Iris pigment epithelial cell (primary cell): ENCODE measurements at places on chromosomes 5 and 9.

- DNase-seq: no peak
Measured at GRCh38 chr5:16135003-16135402, 44.6 kb downstream of the MARCHF11 start.

- DNase-seq: no peak
Measured at GRCh38 chr9:132461281-132461896, 51.4 kb downstream of the CFAP77 start.

GRCh38 chr5:98641671-98642070 lies 131.8 kb upstream of the RGMB start:
- DNase-seq: no peak

- no peak for DNase-seq
Measured at GRCh38 chr5:65050826-65051498, 282.2 kb downstream of the CWC27 start.

DNA sequence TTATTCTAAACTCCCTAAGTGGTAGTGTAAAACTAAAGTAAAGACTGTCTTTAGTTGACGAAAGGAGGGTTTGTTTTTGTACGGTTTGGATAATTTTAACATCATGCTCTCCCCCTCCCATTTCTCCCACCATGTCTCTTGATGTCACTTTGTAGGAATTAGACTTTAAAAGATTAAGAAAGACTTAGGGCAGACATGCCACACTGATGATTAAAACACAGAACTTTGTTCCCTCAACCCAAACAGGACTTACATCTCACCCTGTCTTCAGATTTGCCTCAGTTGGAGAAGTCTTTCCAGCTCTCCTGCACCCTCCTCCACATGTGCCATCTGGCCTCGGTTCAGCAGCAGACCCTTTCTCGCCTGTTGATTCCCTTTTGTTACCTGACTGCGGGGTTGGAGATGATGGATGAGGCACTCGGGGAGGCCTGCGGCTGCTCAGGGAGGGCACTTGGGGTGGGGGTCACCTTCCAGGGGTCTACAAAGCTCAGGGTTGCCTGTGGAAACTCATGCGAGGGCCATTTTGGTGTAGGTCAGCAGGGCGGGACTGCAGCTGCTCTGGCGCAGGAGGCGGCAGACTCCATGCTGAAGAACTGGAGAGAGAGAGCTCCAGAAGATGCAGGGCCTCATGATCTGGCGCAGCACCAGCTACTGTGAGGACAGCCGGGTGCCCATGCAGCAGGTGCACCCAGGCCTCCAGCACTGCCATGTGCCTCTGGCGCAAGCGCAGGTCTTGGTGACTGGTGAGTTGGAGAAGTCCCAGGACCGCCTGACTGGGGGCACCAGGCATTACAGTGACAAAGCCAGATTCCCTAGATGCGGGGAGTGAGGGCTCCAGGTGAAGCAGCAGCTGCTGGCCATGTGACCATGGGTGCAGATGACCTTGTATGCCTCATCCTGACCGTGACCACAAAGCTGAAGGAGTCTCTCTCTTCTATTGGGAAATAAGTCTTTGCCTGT lies 24.5 kb upstream of the EXOC3 start:
- no peak for DNase-seq

DNA sequence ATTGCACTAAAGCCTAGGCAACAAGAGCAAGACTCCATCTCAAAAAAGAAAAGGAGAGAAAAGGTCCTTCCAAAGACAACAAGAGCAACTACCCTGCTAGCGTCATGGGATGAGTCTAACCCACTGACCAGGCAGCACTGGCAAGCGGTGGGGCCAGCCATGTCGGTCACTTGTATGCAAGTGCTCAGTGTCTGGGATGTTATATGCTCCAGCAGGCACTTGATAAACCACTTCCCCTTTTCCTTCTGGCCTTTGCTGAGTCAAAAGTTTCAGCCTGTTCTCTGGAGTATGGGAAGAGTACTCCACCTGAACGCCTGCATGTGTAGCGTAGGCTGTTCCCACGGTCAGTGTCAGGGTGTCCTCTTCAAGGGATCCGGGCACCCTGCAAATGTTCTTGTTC lies 9.2 kb upstream of the MXD3 start:
- DNase-seq: no peak

DNA sequence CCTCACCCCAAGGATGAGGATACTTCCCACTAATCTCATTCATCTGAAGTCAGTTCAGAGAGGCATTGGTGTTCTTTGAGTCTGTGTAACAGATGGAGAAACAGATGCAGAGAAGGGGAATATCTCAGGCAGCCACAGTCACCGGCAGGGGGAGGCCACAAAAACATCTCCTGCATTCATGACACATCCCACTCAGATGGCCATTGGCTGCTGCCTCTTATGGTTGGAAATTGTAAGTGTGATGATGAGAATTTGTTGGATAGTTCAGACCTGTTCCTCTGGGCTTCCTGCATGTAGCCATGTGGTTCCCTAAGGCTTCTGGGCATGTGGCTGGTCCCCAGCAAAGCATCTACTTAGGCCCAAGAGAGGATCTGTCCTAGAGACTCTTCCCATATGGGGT lies 45.9 kb upstream of the GABRP start:
- no peak for DNase-seq

DNA sequence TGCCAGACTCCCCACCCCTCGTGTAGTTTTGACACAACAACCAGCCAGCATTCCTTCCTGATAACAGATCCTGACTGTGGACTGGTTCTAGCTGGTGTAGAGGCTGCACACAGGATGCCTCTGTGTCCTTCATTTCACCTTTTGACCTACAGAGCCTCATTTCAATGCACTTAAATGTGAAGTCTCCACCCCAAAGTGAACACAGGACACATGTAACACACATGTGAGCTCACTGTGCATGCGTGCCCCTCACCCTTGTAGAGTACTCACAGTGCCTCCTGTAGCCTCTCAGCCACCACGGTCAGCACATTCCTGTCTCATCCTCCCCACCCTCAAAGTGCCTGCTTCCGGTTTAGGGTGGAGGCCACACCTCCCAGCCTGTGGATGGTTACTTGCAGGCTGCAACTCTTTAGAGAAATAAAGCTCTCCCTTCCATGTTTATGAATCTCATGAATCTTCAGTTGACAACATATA lies 11.6 kb upstream of the NKD2 start:
- DNase-seq: peak; percentile 31

DNA sequence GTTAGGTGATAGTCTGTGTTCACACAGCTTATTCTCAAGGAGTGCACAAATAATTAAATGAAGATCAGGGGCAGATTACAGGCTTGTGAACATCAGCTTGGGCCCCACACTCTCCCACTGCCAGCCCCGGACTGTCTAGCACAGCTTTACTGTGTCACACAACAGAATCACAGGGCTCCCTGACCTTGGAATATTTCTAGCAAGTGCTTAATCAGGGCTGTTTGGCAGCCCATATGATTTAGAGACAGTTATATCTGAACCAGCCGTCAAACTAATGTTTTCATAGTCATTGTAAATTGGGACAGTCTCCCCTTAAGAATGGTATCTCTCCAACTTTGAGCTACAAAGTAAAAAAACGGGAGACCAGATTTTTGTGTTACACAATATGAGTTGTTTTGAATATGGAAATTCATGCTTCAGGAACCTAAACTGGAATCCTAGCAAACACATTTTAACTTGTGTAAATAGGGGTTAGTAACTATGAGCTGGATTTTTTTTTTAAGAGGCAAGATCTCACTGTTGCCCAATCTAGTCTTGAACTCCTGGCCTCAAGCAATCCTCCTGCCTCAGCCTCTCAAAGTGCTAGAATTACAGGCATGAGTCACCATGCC lies 517.6 kb downstream of the BNC2 start:
- DNase-seq: peak; percentile 88

GRCh38 chr5:102668220-102668932 lies 86.7 kb upstream of the PAM start:
- DNase-seq: no peak

- DNase-seq: no peak
Measured at GRCh38 chr5:175900157-175900556, 28.8 kb downstream of the CPLX2 start.

DNA sequence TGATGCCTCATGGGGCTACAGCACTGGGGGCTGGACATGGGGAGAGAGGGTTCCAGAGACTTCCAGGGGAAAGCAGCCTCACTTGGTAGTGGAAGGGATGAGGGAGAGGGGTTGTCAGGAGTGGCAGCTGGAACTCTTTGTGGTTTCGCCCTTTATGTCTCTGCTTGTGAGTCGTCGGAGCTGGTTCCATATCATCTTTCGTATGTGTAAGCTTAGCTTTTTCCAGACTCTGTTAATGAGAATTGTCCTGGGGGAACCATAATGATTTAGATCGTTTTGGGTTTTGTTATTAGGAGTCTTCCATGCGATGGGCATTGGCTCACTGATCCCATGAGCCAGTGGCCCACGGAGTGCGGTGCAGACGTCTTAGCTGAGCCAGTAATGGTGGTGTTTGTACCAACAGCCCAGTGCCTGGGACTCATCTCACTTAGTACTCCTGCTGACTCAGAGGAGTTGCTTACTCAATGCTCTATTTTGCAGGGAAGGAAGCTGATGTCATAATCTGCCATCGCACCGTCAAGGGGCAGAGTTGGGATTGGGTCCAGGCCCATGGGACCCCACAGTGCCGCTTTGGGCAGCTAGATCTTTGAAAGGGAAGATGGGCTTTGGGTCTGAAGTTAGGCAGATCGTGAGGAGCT lies 48.5 kb downstream of the NEK6 start:
- peak; percentile 95 for DNase-seq

DNA sequence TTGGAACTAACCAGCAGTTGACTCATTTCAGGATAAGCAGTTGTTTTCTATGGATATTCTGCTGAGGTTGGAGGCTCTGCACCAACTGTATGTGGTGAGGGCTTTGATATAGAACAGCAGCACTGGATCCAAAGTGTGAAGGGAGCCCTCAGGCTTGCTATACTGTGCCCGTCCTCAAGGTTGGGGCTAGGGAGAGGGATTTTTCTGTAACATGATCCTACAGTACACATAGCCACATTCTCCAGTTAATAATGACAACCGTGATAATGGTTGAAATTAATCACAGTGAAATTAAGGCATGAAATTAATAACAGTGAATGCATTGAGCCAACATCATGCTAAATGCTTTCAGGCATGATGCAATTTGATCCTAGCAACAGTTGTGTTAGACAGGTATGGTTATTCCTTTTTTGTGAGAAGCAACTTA lies 36.7 kb downstream of the ARHGAP26 start:
- no peak for DNase-seq

DNA sequence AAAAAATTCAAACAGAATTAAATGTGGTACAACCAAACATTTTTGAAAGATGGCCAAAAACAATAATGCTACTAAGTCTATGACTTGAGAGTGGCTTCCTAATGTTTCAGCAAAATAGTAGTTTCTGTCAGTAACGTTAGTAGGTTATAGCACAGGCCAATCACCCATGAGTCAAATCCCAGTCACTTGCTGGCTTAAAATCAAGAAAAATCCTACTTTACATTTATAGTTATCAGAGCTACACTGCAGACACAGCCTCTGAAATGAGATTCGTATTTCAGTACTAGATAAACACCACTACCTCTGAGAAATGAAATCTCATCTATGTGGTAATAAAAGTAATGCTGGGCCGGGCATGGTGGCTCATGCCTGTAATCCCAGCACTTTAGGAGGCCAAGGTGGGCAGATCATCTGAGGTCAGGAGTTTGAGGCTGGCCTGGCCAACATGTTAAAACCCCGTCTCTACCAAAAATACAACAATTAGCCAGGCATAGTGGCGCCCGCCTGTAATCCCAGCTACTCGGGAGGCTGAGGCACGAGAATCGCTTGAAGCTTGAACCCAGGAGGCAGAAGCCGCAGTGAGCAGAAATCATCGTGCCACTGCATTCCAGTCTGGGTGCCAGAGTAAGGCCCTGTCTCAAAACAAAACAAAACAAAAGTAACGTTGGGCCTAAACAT lies 6.1 kb downstream of the ZDHHC21 start:
- peak; percentile 90 for DNase-seq

GRCh38 chr5:101430551-101430950 lies 527.5 kb upstream of the ST8SIA4 start:
- no peak for DNase-seq

- DNase-seq: no peak
Measured at GRCh38 chr5:102841021-102841420, 85.9 kb downstream of the PAM start.

- no peak for DNase-seq
Measured at GRCh38 chr9:2574203-2574602, 47.4 kb upstream of the VLDLR start.

DNA sequence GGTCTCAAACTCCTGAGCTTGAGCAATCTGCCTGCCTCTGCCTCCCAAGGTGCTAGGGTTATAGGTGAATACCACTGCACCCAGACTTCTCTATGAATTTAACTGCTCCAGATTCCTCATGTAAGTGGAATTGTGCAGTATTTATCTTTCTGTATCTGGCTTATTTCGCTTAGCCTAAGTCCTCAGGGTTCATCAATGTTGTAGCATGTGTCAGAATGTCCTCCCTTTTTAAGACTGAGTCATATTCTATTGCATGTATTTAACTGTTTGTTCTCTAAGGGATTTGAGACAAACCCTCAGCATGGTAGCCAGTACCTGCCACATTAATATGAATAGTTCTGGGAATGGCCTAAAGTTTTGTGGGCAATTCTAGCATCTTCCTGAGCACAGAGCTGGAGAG lies 53.9 kb upstream of the TUT7 start:
- DNase-seq: peak; percentile 52

GRCh38 chr5:104267320-104268015 lies 704.9 kb upstream of the NUDT12 start:
- DNase-seq: no peak

DNA sequence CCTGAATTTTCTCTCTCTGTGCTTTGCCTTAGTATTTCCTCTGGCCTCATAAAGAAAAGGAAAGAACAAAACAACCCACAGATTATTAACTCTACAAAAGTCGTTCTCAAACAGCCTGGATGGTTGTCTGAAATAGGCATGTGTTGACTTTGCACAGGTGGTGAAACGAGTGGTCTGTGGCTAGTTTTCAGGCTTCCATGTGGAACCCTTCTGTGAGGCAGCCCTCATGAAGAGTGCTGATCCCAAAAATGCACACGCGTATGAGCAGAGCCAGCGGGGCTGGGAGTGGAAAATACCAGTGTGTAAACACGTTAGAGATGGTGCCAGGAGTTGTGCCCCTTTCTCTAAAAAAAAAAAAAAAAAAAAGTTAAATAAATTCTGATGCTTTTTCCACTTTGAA lies 4.9 kb upstream of the PSAT1 start:
- no peak for DNase-seq

- DNase-seq: no peak
Measured at GRCh38 chr5:90477621-90478215, 3.1 kb downstream of the POLR3G start.
